ENCODE measurements at places on chromosomes 5 and 9. TPM values are rescaled to one million over a fixed set of nuclear protein-coding genes. Genes with fewer than 3 reads are reported as not detected.

COL15A1 gene
- total RNA-seq, result 73.3 TPM

TAF1L gene
- not detected for total RNA-seq

CSF1R gene
- 58.6 TPM for total RNA-seq

FAXDC2 gene
- total RNA-seq, result 13.2 TPM

SHB gene
- 19.3 TPM for total RNA-seq

WDR38 gene
- not detected for total RNA-seq

SH3PXD2B gene
- 56.6 TPM for total RNA-seq

VCAN gene
- total RNA-seq, result 224 TPM

ASS1 gene
- 304 TPM for total RNA-seq

FABP6 gene
- total RNA-seq, result not detected

OR1L6 gene
- total RNA-seq, result not detected

PLPP7 gene
- 13.9 TPM for total RNA-seq

RAB3C gene
- 8.4 TPM for total RNA-seq

PDGFRB gene
- total RNA-seq, result 201 TPM

TAS2R1 gene
- total RNA-seq, result not detected

FAM151B gene
- total RNA-seq, result 4.0 TPM

NR4A3 gene
- 124 TPM for total RNA-seq

AQP3 gene
- 27.7 TPM for total RNA-seq

GABRA6 gene
- total RNA-seq, result not detected

GLRA1 gene
- total RNA-seq, result not detected

MEIKIN gene
- total RNA-seq, result 1.0 TPM

SNCB gene
- total RNA-seq, result not detected

C6 gene
- 6.8 TPM for total RNA-seq

TAF11L12 gene
- not detected for total RNA-seq

TAF11L5 gene
- not detected for total RNA-seq

IFNA2 gene
- total RNA-seq, result not detected

DDX4 gene
- total RNA-seq, result not detected

TGFBI gene
- 254 TPM for total RNA-seq

ZDHHC11B gene
- total RNA-seq, result 6.9 TPM

CCDC180 gene
- 2.8 TPM for total RNA-seq

All from mesenteric fat pad (tissue), 1 donor.